Activated CD4-positive, alpha-beta T cell treated with anti-CD3 and anti-CD28 coated beads, Interleukin-2, amount 50 U/mL, for 4 hours (primary cell): ENCODE measurements at places on chromosomes 7 and 10.

- DNase-seq = no peak
Observed at GRCh38 chr7:7018290-7018689, 164.1 kb upstream of the C1GALT1 start.

DNA sequence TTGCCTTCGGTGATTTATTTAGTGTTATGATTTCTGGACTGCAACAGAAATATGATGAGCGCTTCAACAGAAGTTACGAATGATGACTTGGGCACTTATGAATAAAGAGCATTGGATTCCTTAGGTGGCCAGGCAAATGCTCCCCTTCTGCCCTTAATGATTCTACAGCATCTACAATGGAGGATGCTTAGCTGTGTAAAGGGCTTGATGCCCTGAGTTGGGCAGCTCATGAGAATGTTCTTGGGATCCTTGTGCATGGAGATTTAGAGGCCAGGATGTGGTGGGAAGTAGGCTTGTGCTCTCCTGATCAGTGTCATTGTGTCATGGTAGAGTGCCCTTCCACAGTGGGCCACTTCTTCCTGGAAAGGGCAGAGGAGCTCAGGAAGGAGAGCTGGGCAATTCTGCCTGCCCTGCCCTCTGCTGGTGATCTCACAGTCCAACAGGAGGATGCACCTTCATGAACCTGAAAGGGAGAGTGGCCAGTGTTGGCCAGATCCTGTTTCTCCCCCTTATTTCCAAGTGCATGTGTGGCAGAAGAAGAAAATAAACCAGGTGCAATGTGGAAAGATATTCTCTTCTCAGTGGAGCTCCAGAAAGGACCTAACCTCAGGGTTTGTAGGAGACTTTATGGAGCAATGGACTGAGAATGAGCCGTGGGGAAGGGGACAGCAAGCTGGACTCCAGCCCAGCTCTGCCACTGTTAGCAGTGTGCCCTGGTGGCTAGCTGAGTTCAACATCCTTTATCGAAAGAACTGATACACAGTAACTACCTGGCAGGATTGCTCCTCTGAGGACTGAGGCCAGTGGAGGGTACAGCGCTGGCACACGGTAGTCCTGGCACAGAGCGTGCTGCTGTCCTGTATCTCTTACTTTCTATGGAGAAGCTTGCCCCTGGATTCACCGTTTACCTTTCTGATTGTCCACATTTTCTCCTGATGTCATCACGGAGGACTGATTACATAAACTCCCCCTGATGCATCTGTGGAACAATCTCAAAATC lies 182.9 kb downstream of the BMPER start:
- DNase-seq = no peak

DNA sequence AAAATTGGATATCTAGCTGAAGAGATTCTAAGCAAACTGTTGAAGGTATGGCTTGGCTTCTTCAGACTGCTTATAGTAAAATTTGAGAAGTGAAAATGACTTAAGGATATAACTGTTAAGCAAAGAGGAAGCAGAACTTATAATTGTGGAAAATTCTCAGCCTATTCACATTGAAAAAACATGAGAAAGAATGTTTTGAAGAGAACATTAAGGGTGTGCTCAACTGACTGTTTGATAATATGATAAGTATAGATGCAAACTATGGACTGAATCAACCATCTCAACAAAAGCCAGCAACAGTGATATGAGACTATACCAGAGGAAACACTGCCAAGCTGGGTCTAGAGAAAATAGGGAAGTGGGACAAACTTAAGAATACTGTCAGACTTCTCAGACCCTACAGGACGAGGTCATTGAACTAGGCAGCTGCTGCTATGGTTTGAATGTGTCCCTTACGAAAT lies 133.1 kb upstream of the PPP1R3A start:
- DNase-seq = no peak

- no peak for DNase-seq
Observed at GRCh38 chr10:107767185-107767584, 602.7 kb upstream of the SORCS1 start.

DNA sequence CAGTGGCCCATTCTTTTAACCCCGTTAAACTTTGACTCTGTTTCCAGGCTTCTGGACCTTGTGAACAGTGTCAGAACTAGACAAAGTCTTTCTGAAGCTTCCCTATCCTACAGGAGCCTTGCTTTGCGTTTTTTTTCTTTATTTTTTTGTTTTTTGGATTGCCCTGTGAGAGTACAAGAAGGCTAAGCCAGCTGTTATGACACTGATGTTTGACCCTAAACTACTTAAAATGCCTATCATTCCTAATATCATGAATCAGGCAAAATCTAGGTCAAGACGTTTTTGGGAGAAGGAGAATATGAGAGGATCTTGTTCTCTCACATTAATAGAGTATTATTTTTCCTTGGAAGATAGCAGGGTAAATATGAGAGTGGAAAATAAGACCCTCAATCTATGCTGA lies 79.8 kb downstream of the EPDR1 start:
- no peak for DNase-seq

GRCh38 chr7:106767078-106767477 lies 98.0 kb upstream of the PIK3CG start:
- no peak for DNase-seq

DNA sequence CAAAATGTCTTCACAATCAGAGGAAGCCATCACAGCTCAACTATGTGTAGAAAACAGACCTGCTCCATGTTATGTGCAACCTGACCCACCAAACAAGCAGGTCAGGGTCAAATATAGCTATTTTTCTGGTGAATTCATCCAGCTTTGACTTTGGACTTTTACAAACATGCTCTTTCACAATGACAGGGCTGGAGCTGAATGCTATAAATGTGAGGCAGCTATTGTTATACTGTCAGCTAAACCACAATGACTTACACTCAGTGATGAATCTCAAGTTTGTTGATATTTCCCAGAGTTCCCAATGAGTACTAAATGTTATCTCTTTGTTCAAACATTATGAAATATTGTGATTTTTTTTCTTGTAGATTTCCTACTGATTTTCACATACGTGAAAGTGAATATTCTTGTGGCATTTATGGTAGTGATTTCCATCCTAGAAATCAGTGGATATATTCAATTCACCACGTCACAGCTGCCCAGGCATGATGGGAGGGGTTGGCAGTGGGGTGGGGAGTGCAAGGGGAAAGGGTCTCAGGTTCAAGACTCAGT lies 2.5 kb upstream of the ITIH2 start:
- no peak for DNase-seq

GRCh38 chr7:6384327-6384726 lies 63.4 kb downstream of the DAGLB start:
- DNase-seq = no peak

- DNase-seq = no peak
Observed at GRCh38 chr10:89783406-89783805, 82.0 kb downstream of the KIF20B start.

DNA sequence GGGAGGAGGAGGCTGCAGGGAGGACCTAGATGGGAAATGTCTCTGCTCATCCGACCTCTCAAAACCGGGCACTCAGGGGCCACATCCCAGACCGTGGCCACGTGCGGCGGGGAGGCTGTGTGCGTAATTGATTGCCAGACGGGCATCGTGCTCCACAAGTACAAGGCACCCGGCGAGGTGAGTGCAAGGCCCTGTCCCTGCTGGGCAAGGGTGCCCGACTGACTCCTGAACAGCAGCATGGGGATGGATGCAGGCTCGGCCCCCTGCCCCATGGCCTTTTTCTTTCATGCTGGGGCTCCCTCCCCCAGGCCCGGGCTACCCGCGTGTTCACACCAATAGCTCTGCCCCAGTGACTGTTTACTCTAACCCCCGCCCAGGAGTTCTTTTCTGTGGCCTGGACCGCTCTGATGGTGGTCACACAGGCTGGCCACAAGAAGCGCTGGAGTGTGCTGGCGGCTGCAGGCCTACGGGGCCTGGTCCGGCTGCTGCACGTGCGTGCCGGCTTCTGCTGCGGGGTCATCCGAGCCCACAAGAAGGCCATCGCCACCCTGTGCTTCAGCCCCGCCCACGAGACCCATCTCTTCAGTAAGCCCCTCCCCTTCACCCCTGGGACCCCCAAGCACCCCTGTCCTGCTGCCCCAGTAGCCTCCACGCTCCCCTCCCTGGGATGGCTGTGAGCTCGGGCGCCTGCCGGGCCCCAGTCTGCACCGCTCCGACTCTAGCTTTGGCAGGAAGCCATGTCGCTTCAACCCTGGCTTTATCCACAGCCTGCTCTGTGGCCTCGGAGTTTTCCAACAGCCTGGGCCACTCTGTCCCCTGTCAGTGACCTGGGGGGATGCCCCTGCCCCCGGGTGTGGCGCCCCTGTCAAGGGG lies 3.9 kb downstream of the LRWD1 start:
- no peak for DNase-seq

GRCh38 chr10:31099094-31099493 lies 67.4 kb upstream of the ZNF438 start:
- DNase-seq = no peak

GRCh38 chr7:1322240-1323110 lies 89.8 kb downstream of the UNCX start:
- DNase-seq = no peak

- DNase-seq = no peak
Observed at GRCh38 chr10:45473126-45473525, 99.1 kb downstream of the ALOX5 start.

- no peak for DNase-seq
Observed at GRCh38 chr10:75878586-75878985, 447.2 kb downstream of the LRMDA start.

DNA sequence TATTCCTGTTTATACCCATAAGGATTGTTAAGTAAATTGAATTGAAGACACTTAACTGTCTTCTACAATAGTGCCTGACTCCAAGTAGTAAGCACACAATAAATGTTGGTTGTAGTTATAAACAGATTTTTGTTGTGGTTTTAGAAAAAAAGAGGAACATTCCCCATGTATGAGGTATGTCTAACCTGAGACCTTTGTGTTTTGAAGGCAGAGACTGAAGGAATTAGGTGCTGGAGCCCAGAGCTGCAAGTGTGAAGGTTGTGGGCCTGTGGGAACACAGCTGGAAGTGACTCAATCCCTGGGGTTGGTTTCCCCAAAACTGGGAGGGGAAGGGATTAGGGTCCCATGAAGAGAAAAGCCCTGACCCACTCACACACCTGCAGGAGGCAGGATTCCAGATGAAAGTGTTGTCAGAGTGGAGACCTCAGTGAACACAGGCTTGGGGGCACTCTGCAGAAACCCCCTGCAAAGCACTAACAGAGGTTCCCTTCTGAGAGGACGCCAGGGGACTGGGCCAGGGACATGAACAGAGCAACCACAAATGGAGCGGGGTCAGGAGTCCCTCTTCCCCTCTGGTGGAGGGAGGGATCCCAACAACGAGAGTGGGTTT lies 265.1 kb upstream of the KLF14 start:
- DNase-seq = no peak

DNA sequence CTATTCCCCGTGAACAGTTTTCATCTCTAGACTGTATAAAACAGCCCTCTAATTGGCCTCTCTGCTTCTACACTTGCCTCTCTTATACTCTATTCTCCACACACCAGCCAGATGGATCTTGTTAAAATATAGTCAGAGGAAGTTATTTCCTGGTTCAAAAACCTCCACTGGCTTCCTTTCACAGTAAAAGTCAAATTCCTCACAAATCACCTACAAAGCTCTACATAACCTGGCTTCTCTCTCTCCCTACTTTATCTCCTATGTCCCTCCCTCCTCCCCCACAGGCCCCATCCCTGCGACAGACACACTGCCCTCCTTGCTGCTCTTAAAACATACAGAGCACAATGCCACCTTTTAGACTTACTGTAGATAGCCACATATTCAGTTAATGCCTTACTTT lies 60.1 kb downstream of the TPK1 start:
- DNase-seq = no peak

GRCh38 chr10:110415809-110416208 lies 81.9 kb upstream of the DUSP5 start:
- no peak for DNase-seq

DNA sequence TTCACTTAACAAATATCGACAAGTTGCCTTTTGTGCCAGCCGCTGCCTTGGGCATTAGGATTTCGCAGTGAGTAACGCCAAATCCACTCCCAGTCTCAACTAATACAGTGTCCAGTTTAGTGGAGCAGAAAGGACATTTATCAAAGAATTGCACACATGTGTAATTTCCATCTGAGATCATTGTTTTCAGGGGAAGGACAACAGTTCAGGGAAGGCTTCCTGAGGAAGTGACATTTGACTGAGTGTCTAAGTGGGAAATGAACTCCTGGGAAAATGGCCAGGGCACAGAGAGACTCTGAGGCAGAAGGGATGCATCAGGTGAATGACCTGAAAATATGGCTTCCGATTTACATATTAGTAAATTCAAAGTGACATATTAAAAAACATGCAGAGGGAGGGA lies 89.4 kb downstream of the ITGA8 start:
- no peak for DNase-seq

- no peak for DNase-seq
Observed at GRCh38 chr10:89942217-89942616, 240.8 kb downstream of the KIF20B start.

GRCh38 chr10:29804025-29804852 lies 169.5 kb upstream of the SVIL start:
- DNase-seq = no peak

- DNase-seq = no peak
Observed at GRCh38 chr10:89342206-89342958, 14.6 kb downstream of the IFIT3 start.
